Activated B cell treated with CpG ODN at 0.5 μM for 24 hours (primary cell): ENCODE measurements at places on chromosomes 3 and 15.

DNA sequence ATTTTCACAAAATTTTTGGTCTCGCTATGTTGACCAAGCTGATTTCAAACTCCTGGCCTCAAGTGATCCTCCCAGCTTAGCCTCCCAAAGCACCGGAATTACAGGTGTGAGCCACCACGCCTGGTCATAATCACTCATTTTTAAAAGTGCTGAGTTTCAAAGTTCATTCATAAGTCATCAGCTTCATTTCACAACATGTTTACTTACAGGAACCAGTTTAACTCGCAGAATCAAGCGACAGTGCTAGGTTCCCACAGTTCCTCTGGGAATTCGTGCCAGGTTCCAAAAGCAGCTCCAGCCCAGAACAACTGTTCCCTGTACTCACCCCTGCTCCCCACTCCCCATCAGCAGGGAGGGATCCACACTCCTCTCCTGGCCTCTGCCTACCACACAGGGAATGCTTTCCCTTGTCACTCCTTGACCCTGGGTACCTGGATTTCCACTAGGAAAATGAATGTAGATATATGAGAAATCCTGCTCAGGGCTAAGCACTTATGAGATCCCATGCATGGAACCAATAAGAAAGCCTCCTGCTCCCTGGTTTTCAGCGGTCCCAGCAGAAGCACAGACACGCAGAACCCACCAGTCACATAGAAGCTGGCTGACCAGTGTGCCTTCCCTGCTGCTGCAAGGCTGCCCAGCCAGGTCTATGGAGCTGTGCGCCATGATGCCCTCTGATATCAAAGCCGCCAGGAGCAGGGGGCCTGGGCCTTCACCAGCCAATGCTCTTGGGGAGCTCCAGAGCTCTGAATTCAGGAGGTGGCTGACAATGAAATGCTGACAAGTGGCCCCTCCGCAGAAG is 72.3 kb downstream of the ITGB5 start:
- DNase-seq = no peak
- no peaks in the 10 kb centered on the region for H3K4me1 ChIP-seq

GRCh38 chr3:34319881-34320280 is 521.5 kb downstream of the PDCD6IP start:
- H3K36me3 ChIP-seq = peaks cover 8% of the 10 kb centered on the region
- H3K27me3 ChIP-seq = no peaks in the 10 kb centered on the region
- peaks cover 10% of the 10 kb centered on the region for H3K4me1 ChIP-seq
- no peak for DNase-seq
- H3K4me3 ChIP-seq = no peak overlapping the region
- no peak overlapping the region for H3K27ac ChIP-seq

DNA sequence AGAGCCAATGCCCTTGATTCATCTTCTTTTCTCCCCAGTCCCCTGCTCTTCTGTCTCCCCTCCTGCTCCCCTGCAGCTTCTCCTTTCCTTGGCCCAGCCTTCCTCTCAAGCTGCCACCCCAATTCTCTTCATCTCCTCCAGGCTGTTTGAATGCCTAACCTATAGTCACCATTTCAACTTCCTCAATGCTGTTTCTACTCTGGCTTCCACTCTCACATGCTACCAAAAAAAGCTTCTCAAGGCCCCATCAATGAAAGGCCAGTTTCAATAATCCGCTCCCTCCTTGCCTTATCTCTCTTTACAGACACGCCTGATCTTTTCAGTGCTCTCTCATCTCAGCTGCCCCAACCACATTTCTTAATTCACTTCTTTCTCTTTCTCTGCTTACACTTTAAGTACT is 212.2 kb upstream of the GPR149 start:
- no peak for DNase-seq
- H3K27me3 ChIP-seq = no peaks in the 10 kb centered on the region

DNA sequence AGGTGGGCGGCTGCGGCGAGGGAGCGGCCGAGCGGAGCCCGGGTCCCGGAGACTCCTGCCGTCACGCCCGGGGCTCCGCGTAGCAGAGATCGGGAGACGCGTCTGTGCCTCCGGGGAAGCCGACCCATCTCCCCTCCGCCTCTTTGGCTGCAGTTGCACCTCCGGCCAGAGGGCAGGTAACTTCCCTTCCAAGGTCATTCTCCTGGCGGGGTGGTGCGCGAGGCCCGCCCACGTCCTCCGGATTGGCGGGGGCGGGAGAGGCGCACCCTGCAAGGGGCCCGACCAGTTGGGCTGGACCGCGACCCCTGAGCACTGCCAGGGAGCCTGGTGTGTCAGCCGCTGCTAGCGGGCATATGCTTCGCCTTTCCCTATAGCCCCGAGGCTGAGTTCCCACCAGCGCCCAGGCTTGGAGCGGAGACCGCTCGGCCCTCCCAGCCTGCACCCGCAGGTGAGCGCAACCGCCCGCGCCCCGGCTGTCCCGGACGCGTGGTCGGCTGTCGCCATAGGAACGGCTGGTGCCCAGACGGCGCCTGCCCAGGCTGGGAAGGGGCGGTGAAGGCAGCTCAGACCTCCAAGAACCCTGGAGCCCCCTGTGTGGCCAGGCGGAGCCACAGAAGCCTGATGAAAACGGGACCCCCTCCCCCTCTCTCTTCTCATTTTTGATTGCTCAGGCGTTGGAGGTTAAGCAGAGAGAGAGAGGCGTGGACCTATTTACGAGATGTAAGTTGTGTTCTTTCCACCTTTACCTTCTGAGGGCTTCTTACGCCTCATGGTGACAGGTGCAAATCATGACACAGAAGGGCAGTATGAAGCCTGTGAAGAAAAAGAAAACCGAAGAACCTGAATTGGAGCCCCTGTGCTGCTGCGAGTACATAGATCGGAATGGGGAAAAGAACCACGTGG is 453 bp downstream of the ZDHHC23 start:
- peak overlapping the region; percentile 77 for H3K4me3 ChIP-seq
- peak overlapping the region; percentile 64 for H3K27ac ChIP-seq
- peaks cover 18% of the 10 kb centered on the region for H3K4me1 ChIP-seq
- DNase-seq = no peak
- peaks cover 17% of the 10 kb centered on the region for H3K36me3 ChIP-seq
- H3K27me3 ChIP-seq = no peaks in the 10 kb centered on the region

DNA sequence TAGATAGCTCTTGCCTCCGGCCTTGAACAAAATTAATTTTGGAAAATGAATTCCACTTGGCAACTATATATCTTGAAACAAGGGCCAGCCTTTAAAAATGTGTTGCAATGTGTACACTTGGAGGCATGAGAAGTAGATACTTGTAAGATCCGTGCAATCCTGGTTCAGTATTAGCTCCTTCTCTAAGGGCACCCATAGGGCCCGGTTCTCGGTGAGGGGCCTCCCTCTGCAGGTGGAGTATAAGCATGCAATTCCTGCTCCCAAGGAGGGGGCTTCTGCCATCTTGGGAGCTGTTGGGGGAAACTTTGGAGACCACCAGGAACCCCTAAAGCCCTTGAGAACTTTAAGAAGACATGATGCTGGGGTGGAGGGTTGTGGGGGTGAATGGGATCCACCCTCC is 388.7 kb upstream of the RGMA start:
- no peak for DNase-seq
- H3K27ac ChIP-seq = no peak overlapping the region
- H3K4me1 ChIP-seq = no peaks in the 10 kb centered on the region

DNA sequence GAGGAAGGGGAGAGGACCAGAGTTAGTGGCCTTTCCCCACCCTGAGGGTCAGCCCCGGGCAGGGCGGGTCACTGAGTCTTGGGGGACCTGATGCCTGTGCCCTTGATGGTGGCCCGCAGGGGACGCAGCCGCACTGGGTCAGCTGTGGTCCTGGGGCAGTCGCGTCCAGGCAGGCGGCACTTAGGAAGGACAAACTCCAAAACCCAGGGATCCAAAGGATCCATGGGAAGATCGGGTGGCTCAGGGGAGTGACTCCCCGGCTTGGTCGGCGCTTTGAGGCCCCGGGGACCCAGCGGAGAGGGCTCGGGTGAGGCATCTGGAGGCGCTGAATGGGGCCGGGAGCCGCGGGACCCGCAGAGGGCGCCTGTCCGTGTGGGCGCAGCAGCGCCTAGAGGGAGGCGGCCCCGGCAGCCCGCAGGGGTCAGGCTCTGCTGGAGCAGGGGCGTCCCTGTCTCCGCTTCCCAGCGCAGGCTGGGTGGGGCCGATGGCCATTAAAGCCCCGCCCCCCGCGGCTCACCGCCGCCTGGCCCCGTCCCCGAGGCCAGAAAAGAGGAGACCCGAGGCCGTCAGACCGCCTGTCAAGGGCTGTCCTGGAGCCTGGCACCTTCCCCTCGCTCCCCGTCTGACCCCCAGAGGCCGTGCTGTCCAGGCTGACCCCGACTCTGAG is 17.5 kb downstream of the CIDEC start:
- DNase-seq = peak; percentile 38
- H3K36me3 ChIP-seq = no peaks in the 10 kb centered on the region
- H3K27me3 ChIP-seq = peaks cover 9% of the 10 kb centered on the region
- H3K4me1 ChIP-seq = peaks cover 2% of the 10 kb centered on the region

GRCh38 chr15:77145370-77145769 is 74.5 kb upstream of the TSPAN3 start:
- no peaks in the 10 kb centered on the region for H3K27me3 ChIP-seq
- peaks cover 38% of the 10 kb centered on the region for H3K36me3 ChIP-seq
- H3K4me3 ChIP-seq = no peak overlapping the region
- H3K4me1 ChIP-seq = no peaks in the 10 kb centered on the region

DNA sequence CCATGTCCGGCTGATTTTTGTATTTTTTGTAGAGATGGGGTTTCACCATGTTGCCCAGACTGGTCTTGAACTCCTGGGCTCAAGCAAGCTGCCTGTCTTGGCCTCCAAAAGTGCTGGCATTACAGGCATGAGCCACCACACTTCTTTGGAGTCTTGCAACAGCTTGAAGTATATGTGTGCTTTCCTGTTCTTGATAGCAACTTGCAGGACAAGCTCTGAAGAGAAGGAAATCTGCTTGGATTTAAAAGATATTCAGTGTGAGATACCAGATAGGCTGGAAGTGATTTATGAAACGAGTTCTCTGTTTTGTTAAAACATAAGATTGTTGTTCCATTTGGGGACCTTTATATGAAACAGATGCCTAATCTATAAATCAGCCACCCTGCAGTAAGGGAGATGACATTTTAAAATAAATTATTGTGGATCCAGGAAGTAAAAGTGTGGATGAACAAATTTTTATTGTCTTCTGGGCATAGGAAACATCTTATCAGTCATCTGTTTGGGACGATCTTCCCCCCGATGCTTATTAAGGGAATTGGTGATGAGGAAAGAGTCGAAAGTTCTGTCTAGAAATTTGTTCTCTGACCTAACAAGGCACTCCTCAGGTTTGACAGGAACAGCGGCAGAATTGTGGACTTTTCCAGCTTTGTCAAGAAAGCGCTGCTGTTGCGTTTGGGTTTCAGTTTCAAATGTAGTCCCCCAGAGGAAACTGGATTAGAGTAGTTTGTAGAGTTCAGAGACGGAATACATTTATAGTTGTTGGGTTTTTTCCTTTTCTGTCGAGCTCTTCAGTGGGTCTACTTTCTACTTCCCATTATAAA is 53.7 kb upstream of the MAGI1 start:
- no peak overlapping the region for H3K4me3 ChIP-seq
- no peak overlapping the region for H3K27ac ChIP-seq
- H3K36me3 ChIP-seq = no peaks in the 10 kb centered on the region
- H3K4me1 ChIP-seq = no peaks in the 10 kb centered on the region
- peaks cover 4% of the 10 kb centered on the region for H3K27me3 ChIP-seq

DNA sequence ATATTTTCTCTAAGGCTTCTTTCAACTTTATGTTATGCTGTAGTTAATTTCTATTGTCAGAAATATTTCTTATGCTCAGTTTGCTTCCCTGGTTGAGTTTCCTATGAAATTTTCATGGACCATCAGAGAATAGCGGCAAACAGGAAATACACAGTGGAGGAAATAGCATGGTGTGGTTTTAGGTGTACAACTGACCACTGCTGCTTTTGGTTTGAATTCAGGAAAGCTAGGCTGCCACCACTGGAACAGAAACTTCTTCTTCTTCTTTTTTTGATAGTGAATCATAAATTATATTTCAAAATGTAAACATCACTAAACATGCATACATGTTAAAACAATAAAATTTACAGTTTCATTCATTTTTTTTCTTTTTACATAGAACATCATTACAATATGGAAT is 316.6 kb upstream of the TGFBR2 start:
- H3K4me3 ChIP-seq = no peak overlapping the region
- no peaks in the 10 kb centered on the region for H3K36me3 ChIP-seq
- no peak for DNase-seq
- H3K27ac ChIP-seq = no peak overlapping the region
- no peaks in the 10 kb centered on the region for H3K27me3 ChIP-seq

- H3K27me3 ChIP-seq = no peaks in the 10 kb centered on the region
- H3K36me3 ChIP-seq = peaks cover 13% of the 10 kb centered on the region
- DNase-seq = no peak
These were observed 9.4 kb downstream of the RPLP1 start for GRCh38 chr15:69462030-69462492.

DNA sequence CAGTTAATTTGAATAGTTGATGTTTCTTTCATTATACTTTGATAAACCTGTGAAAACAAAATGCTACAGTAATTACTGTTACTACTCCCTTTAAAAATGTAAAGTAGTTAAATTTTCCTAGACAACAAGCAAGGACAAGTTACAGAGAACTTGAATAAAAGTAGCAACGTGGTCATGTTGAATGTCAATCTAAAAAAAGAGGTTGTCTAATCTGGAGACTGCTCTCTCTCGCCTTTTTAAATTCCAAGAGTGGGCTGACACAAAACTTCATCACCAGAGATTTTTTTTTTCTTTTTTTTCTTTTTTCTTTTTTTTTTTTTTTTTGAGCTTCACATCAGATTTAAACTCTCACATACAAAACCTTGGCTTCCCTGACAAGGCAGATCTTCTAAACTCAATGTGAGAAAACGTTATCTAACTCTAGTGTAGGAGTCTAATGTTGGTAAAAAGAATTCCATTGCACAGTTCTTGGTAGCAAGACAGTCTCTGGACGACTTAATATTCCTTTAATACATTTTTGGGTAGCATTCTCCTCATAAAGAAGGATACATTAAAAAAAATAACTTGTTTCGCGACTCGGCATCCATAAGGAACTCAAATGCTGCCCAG is 4.1 kb downstream of the FOXP1 start:
- H3K4me3 ChIP-seq = peak overlapping the region; percentile 92
- peaks cover 25% of the 10 kb centered on the region for H3K36me3 ChIP-seq
- H3K27ac ChIP-seq = peak overlapping the region; percentile 93
- no peaks in the 10 kb centered on the region for H3K27me3 ChIP-seq
